ENCODE measurements at places on chromosomes 4 and X.
A peak's percentile ranks its signal among the peaks of the same experiment; 100 is the strongest.

- no peak for DNase-seq
These were observed 47.9 kb downstream of the CXCL1 start for GRCh38 chr4:73917081-73917501.

DNA sequence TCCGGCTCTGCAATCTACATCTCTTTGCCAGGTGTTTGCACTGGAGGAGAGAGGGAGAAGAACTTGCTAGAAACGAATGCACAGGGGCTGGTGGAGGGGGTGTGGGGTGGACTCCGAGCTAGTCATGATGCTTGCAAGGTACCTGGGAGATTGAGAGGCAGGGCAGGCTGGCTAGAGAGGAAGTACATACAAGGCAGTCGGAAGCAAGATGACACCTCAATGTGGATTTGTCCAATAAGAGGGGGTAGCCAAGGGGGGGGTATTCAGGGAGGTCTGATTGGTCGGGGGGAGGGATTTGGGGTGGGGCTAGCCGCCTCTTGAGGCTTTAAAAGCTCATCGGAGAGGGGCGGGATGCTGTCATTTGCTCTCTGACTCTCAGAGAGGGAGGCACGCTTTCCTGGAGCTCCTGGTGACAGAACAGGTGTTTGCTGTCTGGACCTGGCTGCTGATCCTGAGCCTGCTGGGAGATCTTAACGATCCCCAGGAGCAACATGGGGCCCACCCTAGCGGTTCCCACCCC is at the start of gene GPR50:
Gene GPR50 (plus strand): TSS at position 354 of the 520 bp plus-strand sequence. CDS start 138 bp downstream, at position 492.
- no peak for DNase-seq

GRCh38 chr4:156388826-156389225 is 435.2 kb upstream of the CTSO start:
- no peak for DNase-seq

GRCh38 chr4:3786196-3786869 is 20.1 kb downstream of the ADRA2C start:
- no peak for DNase-seq

DNA sequence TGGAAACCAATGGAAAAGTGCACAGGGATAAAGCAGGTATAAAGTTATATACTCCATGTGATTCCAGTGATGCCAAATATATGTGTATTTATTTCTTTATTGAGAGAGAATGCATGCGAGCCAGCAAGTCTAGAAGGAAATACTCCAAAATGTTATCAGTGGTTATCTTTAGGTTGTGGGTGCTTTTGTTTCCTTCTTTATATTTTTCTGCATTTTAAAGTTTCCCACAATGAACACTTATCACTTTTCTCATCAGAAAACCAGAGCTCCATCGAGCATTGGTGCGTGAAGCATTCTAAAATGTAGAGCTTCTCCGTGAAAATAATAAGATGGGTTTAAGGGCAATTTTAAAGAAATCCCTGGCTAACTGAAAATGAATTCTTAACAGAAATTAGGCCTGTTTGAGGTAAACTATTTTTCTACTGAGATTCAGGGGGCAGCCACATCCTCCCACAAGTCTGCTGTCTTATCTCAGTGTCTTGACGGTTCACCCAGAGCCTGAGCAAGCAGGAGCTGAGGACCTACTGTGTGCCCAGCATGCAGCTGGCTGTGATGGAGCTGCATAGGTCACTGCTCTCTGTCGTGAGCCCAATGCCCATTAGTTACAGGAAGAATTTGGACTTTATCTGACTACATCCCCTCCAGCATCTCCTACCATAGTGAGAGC is 18.7 kb upstream of the CD40LG start:
- DNase-seq: no peak

DNA sequence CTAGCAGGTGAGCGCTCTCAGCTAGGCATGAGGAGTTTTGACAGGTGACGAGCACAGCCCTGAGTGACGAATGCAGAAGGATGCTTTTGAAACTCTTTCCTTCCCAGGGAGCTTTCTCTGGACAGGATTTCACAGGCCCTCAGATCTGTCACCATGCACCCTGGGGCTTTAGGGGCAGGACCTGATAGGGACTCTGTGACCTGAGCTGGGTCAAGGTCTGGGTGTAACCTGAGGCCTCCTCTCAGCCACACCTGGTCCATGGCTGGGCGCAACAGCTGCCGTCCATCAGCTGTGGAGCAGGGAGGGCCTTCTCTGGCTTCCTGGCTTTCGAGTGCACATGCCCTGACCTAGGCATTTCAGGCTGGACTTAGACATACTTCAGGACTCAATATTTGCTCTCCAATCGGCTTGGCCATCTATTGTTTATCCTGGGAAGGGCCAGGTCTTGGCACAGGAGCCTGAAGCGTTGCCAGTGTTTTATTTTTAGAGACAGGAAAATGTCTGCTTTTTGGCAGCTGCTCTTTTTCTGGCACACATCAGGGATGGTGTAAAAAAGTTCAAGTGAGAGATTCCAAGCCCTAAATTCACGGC is 56.4 kb downstream of the C4orf51 start:
- DNase-seq: no peak

GRCh38 chr4:159227984-159228383 is 125.1 kb downstream of the RAPGEF2 start:
- peak; percentile 48 for DNase-seq

GRCh38 chr4:55184600-55185523 is 59.5 kb upstream of the KDR start:
- peak; percentile 64 for DNase-seq

- DNase-seq: no peak
These were observed 477 bp downstream of the PSAPL1 start for GRCh38 chr4:7434141-7434765.

- no peak for DNase-seq
These were observed 3.7 kb downstream of the QRFPR start for GRCh38 chr4:121377076-121377475.

DNA sequence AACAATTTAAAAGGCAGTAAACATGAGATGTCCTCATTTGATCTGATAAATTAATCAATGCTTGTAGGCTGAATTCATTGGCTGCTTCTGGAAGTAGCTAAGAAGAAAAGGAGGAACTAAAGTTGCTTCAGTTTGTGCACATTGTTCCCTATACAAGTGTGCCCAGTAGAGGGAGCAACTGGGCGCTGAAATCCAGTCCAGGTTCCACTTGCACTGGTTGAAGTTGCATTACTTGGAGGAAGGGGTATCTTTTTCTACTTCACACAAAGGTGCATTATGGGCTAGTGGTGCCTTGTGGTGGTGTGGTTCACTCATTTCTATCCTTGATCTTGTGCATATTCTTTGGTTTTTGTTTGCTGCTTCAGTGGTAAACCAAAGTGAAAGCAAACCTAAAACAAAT is 67.9 kb upstream of the SOX3 start:
- no peak for DNase-seq

DNA sequence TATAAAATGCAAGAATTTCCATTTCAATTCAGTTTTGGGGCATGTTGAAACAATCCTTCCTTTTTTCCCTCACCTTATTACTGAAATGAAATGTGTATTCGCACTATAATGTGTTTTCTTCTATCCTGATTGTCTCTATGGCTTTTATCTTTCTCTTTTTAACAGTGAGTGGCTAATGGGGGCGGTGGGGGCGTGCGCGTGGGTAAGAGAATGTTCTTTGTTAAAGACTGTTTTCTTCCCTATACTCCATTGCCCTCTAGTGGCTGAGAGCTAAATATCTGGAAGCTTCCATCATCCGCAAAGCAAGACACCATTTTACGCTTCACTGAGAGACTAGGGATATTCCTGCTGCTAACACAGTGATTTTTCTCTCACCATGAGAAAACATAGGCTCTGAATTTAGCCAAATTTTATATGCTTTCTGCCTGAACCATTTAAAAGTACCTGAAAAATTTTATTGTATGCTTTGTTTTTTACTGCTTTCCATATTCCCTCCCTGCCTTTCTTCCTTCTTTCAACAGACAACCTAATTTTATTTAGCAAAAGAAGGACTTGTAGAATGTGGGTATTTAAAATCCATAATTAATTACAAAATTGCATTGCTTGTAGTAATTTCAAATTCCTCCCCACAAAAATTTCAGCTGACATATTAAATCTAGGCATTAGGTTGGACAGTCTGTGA is 194.0 kb downstream of the GASK1B start:
- peak; percentile 66 for DNase-seq

DNA sequence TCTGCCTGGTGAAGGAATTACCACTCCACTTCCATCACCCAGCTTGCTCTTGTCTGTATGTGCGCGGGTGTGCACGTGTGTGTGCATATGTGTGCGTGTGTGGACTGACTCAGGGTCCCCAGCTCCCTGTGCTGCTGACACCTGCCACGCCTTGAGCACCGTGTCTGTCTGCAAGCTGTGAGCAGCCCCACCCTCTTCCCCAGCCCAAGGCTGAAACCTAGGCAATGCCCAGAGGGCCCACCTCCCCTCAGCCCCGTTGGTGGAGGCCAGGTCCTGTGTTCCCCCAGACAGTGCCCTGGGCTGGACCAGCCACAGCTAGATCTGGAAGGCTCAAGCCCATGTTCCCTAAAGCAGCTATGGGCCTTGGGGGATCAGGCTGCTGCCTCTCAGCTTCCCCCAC is 2.0 kb upstream of the CCNQ start:
- DNase-seq: no peak

DNA sequence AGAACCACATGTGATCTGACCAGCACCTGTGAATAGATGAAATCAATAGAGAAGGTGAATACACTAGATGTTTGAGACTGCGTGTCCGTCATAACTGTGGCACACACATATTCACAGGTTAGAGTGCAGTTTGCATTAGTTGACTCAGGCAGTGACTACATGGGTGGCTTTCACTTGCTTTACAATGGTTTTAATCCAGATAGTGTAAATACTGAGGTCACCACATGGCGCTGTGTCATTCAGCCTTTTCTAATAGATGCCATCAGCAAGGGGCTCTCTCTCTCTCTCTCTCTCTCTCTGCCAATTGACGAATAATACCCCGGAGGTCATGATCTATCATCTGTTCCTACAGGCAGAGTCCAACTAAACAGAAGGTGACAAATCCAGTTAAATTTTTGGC is 30.7 kb upstream of the FGF13 start:
- no peak for DNase-seq

GRCh38 chr4:127124919-127125318 is 507.8 kb upstream of the INTU start:
- DNase-seq: no peak

- no peak for DNase-seq
These were observed 70.8 kb upstream of the PGRMC2 start for GRCh38 chr4:128358231-128358912.

GRCh38 chr4:20359692-20360091 is 108.0 kb downstream of the SLIT2 start:
- no peak for DNase-seq

DNA sequence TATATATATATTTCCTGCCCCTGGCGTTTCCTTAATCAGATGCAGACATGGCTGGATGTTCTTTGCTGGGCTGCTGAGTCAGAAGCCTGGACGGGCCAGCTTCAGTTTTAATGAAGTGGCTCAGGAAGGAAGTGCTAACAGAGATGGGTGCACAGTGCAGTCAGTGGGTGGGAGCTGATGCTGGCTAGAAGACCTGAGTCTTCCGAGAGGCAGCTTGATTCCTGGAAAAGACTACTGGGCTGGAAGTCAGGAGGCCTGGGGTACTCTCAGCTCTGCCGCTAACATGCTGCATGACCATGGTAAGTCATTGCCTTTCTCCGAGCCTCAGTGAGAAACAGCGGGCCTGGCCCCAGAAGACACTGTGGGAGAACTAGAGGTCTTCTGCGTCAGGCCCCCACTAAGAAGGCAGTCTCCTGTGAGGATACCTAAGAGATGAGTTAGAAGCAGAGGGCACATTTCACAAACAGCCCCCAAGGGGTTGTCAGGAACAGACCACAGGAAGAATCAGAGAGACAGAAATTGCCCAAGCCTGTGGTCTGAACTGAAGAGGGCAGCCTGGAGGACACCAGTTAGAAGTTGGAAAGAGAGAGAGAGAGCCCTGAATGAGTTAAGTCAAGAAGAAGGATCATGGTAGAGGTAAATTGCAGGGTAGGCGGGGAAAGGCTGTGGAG is 8.3 kb upstream of the CD40LG start:
- no peak for DNase-seq

DNA sequence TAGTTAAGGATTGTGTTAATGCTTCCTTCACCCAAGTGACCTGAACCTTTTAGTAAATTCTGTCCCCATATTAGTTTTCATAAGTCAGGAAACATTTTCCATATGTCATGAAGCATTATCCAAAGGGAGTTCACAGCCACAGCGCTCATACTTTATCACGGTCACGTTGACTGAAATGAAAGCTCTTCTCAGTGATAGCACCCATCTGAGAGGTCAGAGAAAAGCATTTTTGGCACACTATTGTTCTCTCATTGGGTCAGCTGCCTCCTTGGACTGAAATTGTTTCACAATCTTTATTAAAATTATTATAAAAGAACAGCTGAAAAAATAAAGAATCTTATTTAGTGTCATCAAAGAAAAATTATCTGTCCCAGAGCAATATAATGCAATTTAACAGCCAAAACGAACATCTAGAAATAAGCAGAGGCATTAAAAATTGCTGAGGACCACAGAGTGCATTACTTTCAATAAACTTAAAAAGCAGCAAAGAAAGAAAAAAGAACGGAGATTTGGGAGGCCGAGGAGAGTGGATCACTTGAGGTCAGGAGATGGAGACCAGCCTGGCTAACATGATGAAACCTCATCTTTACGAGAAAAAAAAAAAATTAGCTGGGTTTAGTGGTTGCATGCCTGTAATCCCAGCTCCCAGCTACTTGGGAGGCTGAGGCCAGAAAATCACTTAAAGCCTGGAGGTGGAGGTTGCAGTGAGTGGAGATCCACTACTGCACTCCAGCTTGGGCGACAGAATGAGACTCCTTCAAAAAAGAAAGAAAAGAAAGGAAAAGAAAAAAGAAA is 680.8 kb upstream of the FAM241A start:
- DNase-seq: no peak

DNA sequence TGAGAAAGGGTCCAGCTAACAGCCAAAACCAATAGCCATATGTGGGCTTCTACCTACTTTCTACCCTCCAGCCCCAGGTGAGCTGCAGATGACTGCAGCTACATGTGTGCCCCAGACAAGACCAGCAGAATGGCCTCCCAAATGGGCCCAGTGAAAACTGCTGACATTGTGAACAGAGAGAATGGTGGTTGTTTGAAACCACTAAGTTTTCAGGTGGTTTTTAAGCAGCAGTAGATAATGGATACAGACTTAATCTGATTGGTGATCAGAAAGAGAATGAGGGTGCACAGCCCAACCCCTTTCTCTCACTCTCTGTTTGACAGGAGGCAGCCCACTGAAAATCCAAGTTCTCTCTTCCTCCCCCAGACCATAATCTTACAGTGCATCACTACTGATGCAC is 42.5 kb upstream of the BBS12 start:
- no peak for DNase-seq

GRCh38 chr4:8422786-8423185 is 17.7 kb downstream of the ACOX3 start:
- no peak for DNase-seq

DNA sequence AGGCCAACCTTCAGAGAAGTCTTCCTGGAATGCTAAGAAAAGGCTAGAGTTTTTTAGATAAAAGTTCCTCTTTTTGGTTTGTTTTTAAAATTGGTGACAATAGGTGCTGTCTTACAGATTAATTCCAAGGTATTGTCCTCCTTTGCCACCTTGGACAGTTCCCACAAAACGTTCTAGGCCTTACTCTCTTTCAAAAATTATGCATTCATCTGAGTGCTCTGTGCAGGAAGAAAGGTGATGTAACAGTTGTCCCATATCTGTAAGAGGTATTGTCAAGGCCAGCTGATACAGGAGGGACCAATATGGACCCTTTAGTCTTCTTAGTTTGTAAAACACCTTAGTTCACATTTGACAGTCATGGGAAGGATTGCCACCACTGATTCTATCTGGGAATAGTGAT is 15.9 kb upstream of the CXCL5 start:
- no peak for DNase-seq

GRCh38 chr4:138982754-138983153 is 32.8 kb upstream of the NOCT start:
- no peak for DNase-seq
